ENCODE measurements at places on chromosomes 3 and 15.

DNA sequence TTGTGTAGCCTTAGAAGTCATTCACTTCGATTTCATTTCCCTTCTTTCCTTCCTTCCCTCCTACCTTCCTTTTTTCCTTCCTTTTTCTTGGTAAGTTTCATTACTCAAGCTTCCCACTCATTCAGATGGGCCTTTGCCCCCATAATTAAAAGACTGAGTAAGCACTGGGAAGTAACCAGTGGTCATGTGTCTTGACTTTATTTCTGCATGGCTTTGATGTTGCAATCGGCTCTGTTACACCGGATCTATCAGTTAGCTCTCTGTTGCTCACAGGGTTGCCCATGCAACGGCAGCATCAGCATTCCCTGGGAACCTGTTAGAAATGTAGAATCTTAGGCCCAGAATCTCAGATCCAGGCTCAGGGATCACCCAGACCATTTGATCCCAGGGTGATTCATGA lies 25.6 kb upstream of the LARS2 start:
- no peak overlapping the region for H3K4me3 ChIP-seq
- H3K36me3 ChIP-seq: no peaks in the 10 kb centered on the region
- no peaks in the 10 kb centered on the region for H3K27me3 ChIP-seq
- H3K4me1 ChIP-seq: no peaks in the 10 kb centered on the region
- DNase-seq: no peak

DNA sequence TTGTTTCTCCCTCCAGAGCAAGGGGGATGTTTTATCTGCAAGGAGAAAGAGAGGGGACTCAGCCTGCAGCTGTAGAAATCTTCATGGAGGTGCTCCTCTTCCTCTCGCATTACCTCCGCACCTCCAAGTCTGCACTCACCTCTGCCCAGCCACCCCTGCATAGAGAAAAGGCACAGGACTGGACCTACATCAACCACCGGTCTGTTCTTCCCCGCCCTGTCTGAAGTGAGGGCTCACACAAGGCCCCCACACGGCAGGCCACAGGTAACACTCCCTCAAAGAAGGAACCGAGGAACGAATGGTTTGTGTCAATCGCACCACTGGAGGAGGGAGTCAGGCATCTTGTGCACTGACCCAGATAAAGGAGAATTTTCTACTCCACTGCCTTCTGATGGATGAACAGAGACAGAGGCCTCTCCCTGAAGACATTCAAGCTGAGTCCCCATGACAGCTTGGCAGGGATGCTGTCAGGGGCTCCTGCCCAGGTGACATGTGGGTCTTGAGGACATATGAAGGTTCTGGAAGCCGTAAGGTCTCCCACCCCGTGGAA lies 260.3 kb downstream of the XXYLT1 start:
- H3K36me3 ChIP-seq: no peaks in the 10 kb centered on the region
- no peak for DNase-seq
- peaks cover 9% of the 10 kb centered on the region for H3K4me1 ChIP-seq
- H3K27ac ChIP-seq: no peak overlapping the region
- no peak overlapping the region for H3K4me3 ChIP-seq
- no peaks in the 10 kb centered on the region for H3K27me3 ChIP-seq

DNA sequence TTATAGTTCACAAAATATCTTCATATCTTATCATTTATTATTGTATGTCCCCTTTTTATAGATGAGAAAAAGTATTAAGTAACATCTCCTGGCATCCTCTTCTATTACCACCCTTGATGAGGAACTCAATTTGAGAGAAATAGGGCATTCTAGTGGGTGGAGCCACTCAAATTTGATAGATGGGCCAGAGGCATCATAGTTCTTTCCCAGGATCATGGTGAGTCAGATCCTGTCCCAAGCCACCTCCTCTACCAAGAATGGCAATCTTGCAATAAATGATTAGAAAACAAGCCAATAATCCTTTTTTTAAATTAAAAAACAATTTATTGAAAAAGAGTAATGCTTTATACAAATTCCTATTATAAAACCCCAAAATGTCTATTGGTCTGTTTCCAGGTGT lies 16.8 kb downstream of the CLDN1 start:
- H3K4me3 ChIP-seq: no peak overlapping the region
- no peak overlapping the region for H3K27ac ChIP-seq
- peaks cover 11% of the 10 kb centered on the region for H3K4me1 ChIP-seq
- no peak for DNase-seq
- H3K36me3 ChIP-seq: peaks cover 54% of the 10 kb centered on the region

DNA sequence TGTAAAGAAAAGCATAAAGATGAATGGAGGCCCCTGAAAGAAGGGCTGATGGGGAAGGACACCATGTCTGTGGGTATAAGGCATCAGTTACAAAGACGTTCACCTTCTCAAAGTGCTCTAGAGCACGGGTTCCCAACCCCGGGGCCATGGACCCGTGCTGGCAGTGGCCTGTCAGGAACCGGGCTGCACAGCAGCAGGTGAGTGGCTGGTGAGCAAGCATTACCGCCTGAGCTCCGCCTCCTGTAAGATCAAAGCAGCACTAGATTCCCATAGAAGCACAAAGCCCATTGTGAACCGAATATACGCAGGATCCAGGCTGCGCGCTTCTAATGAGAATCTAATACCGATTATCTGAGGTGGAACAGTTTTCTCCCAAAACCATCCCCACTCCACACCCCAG lies 25.7 kb downstream of the MYO1E start:
- DNase-seq: no peak
- no peaks in the 10 kb centered on the region for H3K27me3 ChIP-seq
- no peaks in the 10 kb centered on the region for H3K4me1 ChIP-seq
- no peak overlapping the region for H3K27ac ChIP-seq

- H3K4me3 ChIP-seq: no peak overlapping the region
- DNase-seq: no peak
- no peak overlapping the region for H3K27ac ChIP-seq
- peaks cover 11% of the 10 kb centered on the region for H3K36me3 ChIP-seq
These were observed 32.1 kb upstream of the TRPM7 start for GRCh38 chr15:50718700-50719125.

GRCh38 chr15:68385240-68385561 lies 46.8 kb downstream of the ITGA11 start:
- no peaks in the 10 kb centered on the region for H3K36me3 ChIP-seq
- no peak overlapping the region for H3K4me3 ChIP-seq
- no peak overlapping the region for H3K27ac ChIP-seq
- DNase-seq: no peak

DNA sequence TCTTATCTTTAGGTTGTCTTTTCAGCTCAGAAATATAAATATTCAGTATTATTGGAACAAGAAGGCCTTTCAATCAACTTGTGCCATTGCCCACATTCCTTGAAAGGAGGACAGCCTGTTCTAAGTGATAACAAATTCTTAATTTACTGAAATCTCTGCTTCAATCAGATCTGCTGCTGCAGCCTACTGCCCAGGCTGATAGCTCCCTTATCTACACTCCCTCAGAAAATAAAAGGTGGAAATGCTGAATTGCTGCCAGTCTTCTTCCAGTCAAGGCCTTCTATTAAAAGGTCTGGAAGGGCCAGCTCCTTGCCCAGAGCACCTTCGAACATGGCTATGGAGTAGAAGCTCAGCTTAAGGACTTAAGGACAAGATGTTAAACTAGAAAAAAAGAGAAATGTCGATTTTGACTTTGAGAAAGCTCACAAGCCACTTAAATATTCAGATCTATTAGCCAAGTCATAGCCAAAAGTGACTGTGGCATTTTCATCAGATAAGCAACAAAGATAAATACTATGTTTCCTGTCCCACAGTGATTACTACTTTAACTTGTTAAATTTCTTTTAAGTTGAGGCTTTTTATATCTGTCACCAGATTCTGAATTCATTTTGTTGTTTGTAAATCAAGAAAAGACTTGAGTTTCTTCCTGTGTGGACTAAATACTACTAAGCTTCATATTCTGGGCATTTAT lies 480.5 kb upstream of the CBLB start:
- no peaks in the 10 kb centered on the region for H3K36me3 ChIP-seq
- peak; percentile 21 for DNase-seq
- no peaks in the 10 kb centered on the region for H3K27me3 ChIP-seq
- no peak overlapping the region for H3K4me3 ChIP-seq
- peaks cover 3% of the 10 kb centered on the region for H3K4me1 ChIP-seq

DNA sequence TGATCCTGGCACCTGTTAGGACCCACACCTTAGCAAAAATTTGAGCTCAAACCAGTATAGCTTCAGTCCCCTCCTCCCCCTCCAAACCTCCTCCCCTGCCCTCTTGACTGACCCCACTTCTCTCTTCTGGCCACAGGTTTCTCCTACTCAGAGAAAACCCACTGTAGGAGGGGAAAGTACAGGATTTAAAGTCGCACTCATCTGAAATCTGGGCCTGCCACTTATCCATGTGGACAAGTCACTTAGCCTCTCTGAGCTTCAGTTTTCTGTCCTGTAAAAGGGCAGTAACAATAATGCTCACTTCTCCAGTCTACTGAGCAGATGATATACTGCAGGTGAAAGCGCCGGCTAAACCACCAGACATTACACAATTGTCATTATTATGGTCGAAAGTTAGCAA lies 142.7 kb downstream of the MEGF11 start:
- peaks cover 25% of the 10 kb centered on the region for H3K27me3 ChIP-seq
- H3K36me3 ChIP-seq: no peaks in the 10 kb centered on the region
- no peaks in the 10 kb centered on the region for H3K4me1 ChIP-seq

- H3K4me1 ChIP-seq: no peaks in the 10 kb centered on the region
- no peak overlapping the region for H3K4me3 ChIP-seq
- peak; percentile 1 for DNase-seq
- H3K27me3 ChIP-seq: no peaks in the 10 kb centered on the region
These were observed 43.1 kb upstream of the LIMD1 start for GRCh38 chr3:45551214-45552010.

GRCh38 chr15:45384700-45385099 lies 6.4 kb upstream of the GATM start:
- H3K27ac ChIP-seq: no peak overlapping the region
- H3K36me3 ChIP-seq: no peaks in the 10 kb centered on the region
- H3K27me3 ChIP-seq: peaks cover 28% of the 10 kb centered on the region
- H3K4me3 ChIP-seq: no peak overlapping the region
- no peak for DNase-seq

- no peak for DNase-seq
- no peaks in the 10 kb centered on the region for H3K4me1 ChIP-seq
- H3K27ac ChIP-seq: no peak overlapping the region
- no peak overlapping the region for H3K4me3 ChIP-seq
- H3K36me3 ChIP-seq: no peaks in the 10 kb centered on the region
These were observed 145.9 kb downstream of the PDZRN3 start for GRCh38 chr3:73478858-73479257.

DNA sequence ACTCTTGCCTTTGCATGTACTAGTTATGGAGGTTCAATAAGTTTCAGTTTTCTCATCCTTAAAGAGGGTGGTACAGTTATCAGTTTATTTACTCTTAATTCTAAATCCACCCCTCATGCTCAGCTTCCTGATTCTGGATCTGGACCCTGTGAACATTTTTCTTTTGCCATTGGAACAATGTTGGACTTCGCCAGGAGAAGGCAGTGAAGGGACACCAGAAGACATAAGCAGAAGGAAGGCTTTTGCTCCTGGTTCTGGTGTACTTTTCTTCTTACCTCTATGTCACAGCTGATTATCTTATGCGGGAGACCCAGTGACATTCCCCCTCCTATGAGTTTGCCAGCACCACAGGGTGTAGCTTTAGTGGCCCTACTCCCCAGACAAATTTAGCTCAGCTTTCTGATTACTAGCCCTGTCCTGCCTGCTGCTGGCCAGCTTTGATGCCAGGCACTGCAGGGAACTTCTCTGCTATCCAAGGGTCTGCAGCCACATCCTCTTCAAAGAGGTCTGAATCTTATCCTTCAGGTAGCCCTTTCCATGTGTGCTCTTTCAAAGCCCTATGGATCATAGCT lies 466.3 kb upstream of the EPHA3 start:
- H3K27ac ChIP-seq: no peak overlapping the region
- H3K36me3 ChIP-seq: no peaks in the 10 kb centered on the region
- H3K4me3 ChIP-seq: no peak overlapping the region
- no peaks in the 10 kb centered on the region for H3K27me3 ChIP-seq

GRCh38 chr3:104520228-104520655 lies 846.5 kb upstream of the ALCAM start:
- H3K36me3 ChIP-seq: no peaks in the 10 kb centered on the region
- no peak overlapping the region for H3K27ac ChIP-seq
- DNase-seq: no peak
- no peak overlapping the region for H3K4me3 ChIP-seq
- no peaks in the 10 kb centered on the region for H3K4me1 ChIP-seq

GRCh38 chr3:57706462-57706861 lies 13.6 kb upstream of the DENND6A start:
- no peak for DNase-seq
- peaks cover 7% of the 10 kb centered on the region for H3K4me1 ChIP-seq
- no peaks in the 10 kb centered on the region for H3K36me3 ChIP-seq
- H3K27ac ChIP-seq: no peak overlapping the region

GRCh38 chr3:57596495-57597126 lies 533 bp downstream of the ARF4 start:
- no peaks in the 10 kb centered on the region for H3K4me1 ChIP-seq
- H3K36me3 ChIP-seq: no peaks in the 10 kb centered on the region
- peak; percentile 41 for DNase-seq
- H3K27ac ChIP-seq: peak overlapping the region; percentile 89
- no peaks in the 10 kb centered on the region for H3K27me3 ChIP-seq

DNA sequence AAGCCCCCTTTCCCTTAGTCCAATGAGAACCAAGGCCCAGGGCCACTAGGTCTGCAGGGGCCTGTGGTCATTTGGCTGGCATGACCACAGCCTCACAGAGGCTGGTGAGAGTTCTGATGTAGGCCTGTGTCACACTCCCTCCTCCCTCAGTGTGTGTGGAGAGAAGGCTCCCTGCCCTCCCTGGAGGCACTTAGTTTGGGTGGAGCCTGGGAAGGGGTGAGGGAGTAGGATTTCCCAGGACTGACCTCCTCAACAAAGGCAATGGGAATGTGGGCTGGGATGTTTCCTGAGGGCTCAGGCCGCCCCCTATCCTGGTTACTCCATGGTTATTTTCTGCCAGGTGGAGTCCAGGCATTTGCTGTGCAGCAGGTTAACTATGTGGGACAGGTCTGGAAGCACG lies 7.6 kb downstream of the TEX264 start:
- peaks cover 3% of the 10 kb centered on the region for H3K4me1 ChIP-seq
- H3K27ac ChIP-seq: no peak overlapping the region
- H3K27me3 ChIP-seq: no peaks in the 10 kb centered on the region
- no peak for DNase-seq
- no peaks in the 10 kb centered on the region for H3K36me3 ChIP-seq

DNA sequence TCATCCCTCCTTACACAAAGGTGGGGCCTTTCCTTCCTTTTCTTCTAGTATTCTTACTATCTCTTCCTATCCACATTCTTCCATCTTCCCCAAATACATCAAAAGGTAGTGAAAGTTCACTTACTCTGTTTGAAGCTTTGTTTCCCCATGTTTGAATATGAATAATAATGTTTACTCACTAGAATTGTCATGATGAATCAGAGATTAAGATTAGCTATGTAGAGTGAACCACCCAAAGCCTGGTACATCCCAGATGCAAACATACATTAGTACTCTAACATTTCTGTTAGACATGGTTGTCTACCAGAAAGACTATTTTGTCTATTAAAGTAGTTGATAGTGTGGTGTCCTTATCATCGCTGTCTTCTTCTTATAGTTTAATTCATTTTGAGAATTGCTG lies 327.1 kb upstream of the TBC1D5 start:
- H3K27ac ChIP-seq: no peak overlapping the region
- no peaks in the 10 kb centered on the region for H3K27me3 ChIP-seq
- no peaks in the 10 kb centered on the region for H3K36me3 ChIP-seq
- no peaks in the 10 kb centered on the region for H3K4me1 ChIP-seq
- no peak for DNase-seq

Data from A673 (cell line).